ENCODE measurements at places on chromosomes 2 and 18.

DNA sequence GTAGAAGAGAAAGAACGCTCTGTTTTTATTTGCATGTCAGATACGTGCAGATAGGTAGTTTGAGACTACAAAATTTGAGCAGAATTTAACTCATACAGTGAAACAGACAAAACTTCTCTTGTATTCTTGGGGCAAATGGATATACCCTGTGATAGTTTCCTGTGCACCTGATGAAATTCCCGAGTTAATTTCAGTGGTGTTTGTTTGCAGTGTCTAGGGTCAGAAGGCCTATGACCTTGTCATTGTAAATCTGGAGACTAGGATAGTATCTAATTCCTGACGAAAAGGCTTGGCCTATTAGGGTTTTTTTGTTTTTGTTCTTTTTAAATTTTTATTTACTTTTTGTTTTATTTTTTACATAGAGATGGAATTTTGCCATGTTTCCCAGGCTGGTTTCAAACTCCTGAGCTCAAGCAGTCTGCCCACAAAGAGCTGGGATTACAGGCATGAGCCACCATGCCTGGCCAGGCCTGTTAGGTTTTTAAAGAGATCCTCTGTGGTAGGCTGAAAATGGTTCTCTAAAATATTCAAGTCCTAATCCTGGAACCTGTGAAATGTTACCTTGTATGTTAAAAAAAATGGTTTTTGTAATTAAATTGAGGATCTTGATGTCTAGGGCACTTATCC lies 17.6 kb downstream of the LCLAT1 start:
- no peak for DNase-seq

DNA sequence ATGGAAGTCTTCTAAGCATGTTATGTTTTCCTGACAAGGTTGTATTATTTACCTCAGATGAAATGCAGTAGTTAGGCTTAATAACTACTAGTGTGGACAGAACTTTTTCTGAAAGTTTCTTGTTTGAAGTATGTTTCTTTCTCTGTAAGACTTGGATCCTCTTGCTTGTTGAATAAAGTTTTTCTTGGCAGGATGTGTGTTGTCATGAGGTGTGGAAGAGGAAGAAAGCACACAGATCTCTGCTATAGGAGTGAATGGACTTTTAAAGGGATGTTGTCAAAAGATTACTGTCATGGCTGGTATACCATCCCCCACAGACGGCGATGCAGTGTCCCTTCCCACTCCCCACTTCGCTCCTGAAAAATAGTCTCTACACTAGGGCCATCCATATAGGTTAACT lies 2.6 kb downstream of the CAB39 start:
- no peak for DNase-seq

DNA sequence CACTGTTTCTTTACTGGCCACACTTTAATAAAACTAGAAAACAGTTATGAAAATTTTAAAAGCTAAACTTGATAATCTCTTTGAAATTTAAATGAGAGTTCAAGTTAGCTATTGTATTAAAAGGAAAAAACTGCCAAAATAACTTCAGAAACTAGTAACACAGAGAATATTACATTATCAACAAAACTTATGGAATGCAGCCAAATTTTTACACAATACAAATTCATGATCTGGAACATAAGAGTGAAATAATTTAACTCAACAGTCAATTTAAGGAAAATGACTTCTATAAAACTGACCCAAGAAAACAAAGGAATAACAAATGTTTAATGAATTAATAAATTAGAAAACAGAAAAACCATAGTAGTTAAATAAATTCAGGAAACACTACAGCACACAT lies 65.0 kb downstream of the TCF4 start:
- DNase-seq: no peak

DNA sequence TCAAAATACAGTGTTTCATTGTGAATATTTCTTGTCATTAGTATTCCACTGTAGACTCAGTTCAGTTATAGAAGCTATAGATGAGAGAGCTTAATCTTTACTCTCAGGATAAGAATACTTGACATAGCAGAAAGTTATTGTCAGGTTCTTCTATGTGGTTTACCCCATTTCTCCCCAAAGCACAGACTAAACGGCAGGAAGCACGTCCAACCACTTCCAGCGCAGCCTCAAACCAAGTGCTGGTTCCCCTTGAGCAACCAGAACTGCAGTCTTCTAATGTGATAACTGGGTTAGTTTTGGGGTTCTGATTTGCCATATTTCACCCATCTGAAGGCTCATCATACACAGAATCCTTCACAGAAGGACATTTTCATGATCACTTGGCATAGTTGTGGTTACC lies 324.7 kb downstream of the SLC8A1 start:
- no peak for DNase-seq

DNA sequence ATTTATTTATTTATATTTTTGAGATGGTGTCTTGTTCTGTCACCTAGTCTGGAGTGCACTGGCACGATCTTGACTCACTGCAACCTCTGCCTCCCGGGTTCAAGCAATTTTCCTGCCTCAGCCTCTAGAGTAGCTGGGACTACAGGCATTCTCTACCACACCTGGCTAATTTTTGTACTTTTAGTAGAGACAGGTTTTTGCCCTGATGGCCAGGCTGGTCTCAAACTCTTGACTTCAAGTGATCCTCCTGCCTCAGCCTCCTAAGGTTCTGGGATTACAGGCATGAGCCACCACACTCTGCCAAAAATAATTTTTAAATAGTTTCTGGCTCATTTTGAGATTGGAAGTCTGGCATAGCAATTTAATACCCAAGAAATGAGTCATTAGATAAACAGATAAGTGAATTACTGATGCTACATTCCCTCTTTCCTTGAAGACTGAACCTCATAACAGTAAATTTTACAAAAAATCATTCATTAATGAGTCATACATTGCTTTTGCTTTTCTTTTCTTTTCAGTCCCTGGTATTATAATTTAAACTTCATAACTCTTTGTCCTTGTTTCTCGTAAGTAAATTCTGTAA lies 881.6 kb upstream of the PIK3C3 start:
- no peak for DNase-seq

GRCh38 chr18:2883076-2883735 lies 36.4 kb downstream of the EMILIN2 start:
- DNase-seq: no peak

DNA sequence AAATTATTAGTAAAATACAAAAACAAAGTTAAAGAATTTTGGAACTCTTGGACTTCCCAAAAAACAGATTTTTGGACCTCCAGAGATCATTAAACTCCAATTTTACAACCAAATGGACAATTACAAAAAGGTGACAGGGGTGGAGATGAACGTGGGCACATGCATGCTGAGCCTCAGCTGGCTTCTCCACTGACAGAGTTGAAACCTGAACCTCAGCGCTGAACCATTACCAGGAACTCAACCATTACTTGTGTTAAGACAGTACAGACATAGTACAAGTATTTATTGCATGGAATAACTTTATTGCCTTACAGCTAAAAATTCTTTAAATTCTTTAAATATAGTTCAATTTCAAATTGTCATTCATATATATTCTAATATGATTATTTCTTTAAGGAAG lies 33.0 kb upstream of the KIDINS220 start:
- DNase-seq: no peak

DNA sequence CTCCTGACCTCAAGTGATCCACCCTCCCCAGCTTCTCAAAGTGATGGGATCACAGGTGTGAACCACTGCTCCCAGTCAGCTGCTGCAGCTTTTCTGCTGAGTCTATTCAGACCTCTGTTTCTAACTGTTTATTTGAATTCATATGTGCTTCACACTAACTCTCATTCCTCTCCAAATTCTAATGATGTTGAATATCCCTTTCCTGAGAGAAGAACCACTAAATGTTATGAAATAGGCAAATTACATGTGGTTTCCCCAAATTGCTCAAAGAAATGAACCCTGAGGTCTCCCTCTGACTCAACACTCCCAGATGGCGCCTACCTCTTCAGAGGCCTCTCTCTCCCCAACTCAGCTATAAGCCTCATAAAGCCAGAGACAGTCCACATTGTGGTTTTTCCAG lies 98.6 kb downstream of the IRS1 start:
- no peak for DNase-seq

DNA sequence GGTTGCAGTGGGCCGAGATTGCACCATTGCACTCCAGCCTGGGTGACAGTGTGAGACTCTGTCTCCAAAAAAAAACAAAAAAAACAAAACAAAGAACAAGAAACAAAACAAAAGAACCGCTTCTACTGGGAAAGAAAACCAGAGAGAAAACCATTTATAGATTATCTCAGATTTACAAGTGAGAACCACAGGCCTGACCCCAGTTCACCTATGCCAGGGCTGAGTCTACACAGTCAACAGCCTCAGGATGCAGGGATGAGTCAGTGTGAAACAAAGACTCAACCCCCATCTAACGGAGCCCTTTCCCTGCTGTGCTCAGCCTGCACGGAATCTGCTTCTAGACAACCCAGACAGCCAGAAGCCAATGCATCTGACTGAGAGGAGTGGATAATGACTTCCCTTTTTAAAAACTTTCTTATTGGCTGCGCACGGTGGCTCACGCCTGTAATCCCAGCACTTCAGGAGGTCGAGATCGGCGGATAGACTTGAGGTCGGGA lies 25.5 kb upstream of the YWHAQ start:
- DNase-seq: peak; percentile 33

DNA sequence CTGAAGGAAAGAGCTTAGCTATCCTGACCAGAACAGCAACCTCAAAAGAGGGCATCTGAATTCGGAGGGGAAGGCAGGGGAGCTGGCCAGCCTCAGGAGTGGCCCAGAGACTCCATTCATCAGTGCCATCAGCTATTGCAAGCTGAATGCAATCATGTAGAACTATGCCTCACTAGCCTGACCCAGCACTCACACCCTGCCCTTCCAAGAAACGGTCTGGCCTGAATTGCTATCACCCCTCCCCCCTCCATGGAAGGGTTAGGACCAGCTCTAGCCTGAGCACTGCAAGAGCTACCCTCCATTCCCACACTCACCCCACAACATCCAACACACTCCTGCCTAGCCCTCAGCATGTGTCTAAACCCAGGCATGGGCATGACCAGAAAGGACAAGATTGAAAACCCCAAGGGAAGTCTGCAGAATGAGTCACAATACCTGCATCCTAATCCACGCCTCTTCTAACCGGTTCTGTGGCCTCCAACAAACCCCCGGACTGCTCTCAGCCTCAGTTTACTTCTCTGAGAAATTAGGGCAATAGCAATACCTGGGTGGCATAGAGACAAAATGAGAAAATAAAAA lies 120.3 kb downstream of the BCL11A start:
- no peak for DNase-seq

- no peak for DNase-seq
Measured at GRCh38 chr2:27993402-27993787, 102.9 kb downstream of the BABAM2 start.

DNA sequence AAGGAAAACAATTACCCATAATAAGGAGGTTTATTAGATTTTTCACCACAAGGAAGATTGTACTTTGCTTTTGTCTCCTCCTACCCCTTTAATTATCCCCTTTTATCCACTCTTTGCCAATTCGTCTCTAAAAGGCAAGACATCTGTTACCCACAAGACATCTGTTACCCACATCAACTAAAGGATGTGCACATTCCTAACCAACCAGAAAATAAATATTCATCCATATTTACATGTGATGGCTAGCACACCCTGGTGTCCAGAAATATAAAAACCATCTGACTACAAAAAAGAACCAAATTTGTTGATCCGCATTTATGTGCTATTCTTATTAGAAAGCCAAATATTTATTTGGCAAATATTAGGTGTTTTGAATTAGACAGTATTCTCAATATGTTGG lies 35.7 kb downstream of the ACVR1C start:
- no peak for DNase-seq

DNA sequence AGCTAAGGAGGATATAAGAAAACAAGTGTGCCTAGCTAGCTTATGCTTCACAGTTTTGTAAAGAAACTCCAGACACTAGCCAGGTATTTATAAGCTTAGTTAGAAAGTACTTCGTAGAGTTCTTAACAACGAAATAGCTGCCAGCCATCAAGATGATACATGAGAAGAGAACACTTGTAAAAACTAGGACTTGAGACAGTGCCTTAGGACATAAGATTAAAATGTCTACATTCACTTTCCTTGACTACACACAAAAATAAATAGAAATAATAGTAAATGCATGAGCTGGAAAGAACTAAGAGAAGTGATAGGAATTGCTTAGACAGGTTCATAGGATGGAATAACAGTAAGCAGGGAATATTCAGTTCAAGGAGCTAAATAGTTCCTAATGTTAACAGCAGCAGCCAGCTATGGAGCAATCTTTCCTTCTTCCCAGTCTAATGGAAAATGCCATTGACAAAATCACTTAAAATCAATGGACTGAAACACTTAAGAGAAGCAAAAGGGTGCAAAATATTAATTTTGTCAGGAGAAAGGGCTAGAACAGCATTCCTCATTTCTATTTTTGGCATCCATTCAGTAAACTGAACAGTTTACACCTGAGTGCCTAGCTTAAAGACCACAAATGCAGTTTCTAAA lies 186.6 kb downstream of the PDE11A start:
- DNase-seq: no peak

- no peak for DNase-seq
Measured at GRCh38 chr2:168323529-168324021, 76.2 kb upstream of the STK39 start.

DNA sequence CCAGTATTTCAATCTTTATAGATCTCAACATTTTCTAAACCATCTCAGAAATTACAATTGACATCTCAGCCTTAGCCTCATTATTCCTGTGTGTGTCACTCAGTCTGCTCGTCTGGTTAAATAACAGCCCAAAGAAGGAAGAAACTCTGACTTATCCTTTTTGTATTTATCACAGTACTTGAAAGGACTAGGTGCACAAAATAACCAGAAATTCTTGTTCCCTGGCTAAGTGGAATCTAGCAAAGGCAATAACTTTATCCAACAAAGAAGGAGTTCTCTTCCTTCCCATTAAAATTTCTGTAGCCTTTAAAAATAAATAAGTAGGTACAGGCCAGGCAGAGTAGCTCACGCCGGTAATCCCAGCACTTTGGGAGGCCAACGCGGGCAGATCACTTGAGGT lies 139.9 kb upstream of the PID1 start:
- no peak for DNase-seq

GRCh38 chr2:135531231-135532197 lies at the start of gene R3HDM1:
Gene R3HDM1, plus strand, starts transcription at chr2:135531484. Its CDS starts 73,362 bp downstream, at chr2:135604846.
- peak; percentile 58 for DNase-seq

GRCh38 chr18:47313901-47314300 lies 62.4 kb upstream of the SKOR2 start:
- no peak for DNase-seq

- DNase-seq: no peak
Measured at GRCh38 chr2:241801611-241802420, 7.2 kb upstream of the NEU4 start.

DNA sequence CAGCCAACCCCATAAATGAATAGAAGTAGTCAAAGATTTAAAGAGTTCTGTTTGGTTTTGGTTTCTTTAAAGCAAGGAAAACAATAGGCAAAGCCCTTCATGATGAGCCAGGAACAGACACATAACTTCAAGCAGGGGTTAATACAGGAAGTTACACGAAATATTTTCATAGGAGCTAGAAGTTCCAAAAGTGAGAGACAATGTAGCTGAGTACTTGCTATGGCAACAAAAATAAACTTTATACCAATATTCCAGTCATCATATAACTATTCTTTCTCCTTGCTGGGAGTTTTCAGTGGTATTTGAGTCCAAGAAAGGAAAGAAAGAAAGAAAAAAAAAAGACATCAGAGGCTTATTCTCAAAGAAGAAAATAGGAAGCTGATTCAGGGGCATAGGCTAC lies 56.2 kb downstream of the COBLL1 start:
- no peak for DNase-seq

GRCh38 chr2:160336105-160336504 lies 136.0 kb upstream of the ITGB6 start:
- no peak for DNase-seq

- DNase-seq: no peak
Measured at GRCh38 chr2:222439692-222440091, 15.3 kb downstream of the SGPP2 start.
